ENCODE measurements at places on chromosomes 5 and 9.

DNA sequence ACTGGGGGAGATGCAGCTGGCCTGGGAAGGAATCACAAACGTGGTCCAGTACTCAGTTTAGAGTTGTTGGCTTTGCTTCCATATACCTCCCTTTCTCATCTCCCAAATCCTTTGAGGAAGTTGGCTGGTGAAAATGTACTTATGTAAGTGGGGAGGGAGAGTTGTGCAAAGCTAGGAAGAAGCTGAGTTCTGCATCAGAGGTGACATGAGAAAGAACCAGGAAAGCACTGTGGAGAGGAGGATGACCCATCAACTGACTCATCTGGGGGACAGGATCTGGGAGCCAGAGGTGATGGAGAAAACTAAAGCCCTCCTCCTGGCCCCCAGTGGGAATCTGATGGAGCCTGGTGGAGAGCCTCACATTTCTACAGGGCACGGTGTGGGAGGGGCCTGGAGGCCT lies 16.2 kb downstream of the KCNMB1 start:
- DNase-seq, result no peak

DNA sequence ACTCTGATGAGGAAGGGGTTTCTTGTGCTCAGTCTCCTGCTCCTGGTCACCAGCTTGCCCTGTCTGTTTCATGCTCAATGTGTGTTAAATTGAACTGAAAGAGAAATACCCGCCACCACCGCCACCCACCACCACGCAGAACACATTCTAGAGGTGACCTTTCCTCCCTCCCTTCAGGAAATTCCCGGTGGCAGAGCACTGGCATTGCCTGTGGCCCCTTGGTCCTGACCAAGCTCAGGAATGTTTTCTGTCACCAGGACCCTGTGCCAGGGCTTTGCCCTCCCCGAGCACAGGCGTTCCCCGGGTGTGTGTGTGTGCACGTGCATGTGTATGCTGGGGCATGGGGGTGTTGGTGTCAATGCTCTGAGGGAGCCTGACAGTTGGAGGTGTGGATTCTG lies 10.2 kb upstream of the SLC25A51 start:
- no peak for DNase-seq

DNA sequence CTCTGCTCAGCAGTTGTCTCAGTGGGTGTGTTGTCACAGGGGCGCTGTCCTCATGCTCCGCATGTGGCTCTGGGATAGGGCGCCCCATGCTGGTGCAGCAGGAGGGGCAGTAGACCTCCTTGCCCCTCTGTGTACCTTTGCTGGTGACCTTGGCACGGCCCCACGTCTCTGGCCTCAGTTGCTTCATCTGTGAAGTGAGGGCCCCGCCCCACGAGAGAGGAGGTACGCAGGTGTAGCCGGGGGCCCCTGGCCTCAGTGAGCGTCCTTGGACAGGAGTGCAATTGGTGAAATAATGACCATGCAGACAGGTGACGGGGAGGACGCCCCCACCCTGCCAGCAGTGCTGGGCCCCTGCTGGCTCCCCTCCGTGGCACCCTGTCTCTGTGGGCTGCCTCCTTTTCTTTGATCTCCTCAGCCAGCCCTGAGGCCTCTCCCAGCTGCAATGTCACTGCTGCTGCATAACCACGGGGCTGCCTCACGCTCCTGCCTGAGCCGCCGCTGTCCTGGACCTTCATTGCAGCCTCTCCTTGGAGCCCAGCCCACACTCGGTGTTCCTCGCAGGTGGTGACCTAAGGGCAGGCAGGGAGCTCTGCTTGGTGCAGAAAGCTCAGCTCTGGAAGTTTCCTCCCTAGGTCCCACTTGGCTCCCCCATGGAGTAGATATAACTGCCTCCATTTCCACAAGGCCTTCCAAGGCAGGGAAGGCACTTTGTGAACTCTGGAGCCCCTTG lies 57.3 kb downstream of the PHF2 start:
- no peak for DNase-seq

GRCh38 chr5:43242196-43242595 lies 50.2 kb downstream of the NIM1K start:
- DNase-seq, result no peak

GRCh38 chr5:78638973-78639669 lies 9.5 kb downstream of the LHFPL2 start:
- no peak for DNase-seq

GRCh38 chr5:961002-961710 lies 47.4 kb upstream of the NKD2 start:
- DNase-seq, result no peak

DNA sequence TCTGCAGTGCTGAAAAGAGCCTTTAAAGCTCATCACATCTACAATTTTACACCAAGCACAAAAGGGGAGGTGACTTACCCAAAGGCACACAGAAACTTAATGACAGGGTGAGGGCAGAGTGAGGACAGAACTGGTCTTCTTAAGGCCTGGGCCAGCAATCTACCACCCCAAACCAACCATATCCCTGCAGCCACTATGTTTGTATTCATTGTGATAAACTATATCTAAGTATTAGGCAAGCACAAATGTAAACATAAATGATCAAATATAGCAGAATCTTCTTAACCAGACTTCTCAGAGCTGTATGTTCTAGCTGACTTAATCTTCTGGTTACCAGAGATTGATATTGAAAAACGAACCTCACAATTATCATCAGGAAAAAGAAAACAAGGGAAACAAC lies 47.9 kb upstream of the RNF38 start:
- no peak for DNase-seq

DNA sequence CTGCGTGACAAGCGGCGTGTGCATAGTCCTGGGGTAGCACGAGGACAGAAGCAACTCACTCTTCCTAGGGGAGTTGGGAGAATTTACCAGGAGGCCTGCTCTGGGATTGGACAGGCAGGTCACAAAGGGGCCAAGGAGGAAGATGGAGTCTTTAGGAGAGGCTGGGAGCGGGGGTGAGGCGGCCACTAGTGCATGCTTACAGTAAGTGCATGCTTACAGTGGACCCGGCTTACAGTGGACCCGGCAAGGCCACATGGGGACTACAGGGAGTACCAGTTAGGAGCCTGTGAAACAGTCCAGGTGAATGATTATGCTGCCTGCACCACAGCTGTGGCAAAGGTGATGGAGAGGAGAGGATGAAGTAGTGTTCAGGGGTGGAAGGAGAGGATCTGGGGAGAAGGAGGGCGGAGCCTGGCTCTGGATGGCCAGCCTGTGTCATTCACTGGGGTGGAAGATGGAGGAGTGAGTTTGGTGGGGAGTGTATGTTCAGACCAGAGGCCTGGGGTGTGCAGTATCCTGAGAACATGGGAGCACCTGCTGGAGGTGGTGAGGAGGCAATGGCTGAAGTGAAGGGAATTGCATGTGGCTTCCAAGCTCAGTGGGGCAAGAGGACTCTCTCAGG lies 78.7 kb downstream of the CRB2 start:
- DNase-seq, result peak; percentile 34

DNA sequence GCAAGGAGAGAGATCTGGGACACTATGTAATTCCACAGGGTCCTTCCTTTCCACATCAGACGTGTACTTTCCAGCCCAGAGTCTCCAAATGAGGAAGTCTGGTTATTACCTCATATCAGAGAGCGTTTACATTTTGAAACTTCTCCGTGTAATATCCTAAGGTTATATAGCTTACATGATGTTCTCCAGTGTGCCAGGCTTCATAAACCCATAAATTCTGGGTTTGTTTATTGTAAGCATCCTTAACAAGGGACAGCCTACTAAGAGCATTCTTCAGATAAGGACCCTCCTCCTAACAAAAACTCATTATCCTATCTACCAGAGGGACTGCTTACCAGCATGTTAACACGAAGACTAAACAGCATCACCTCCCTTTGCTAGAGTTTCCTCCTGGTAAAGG lies 17.9 kb downstream of the SRFBP1 start:
- DNase-seq, result no peak

DNA sequence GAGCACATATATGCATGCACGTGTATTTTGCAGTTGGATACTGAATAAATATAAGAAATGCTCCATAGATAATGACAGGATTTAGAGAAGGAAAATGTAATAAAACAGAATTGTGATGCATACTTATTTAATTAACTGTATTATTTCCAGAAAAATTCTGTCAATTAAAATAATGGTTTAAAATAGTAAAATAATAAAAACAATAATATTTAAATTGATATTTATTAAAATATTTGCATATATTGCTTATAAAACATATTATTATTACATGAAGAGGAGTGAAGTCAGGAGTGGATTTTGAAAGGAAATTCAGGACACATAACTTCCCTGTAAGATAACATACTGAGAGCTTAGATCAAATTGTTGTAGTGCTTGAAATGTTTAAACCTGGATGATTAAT lies 21.4 kb upstream of the EDIL3 start:
- DNase-seq, result no peak

Measured in Daoy (cell line).